ENCODE measurements at places on chromosomes 3 and 15.

DNA sequence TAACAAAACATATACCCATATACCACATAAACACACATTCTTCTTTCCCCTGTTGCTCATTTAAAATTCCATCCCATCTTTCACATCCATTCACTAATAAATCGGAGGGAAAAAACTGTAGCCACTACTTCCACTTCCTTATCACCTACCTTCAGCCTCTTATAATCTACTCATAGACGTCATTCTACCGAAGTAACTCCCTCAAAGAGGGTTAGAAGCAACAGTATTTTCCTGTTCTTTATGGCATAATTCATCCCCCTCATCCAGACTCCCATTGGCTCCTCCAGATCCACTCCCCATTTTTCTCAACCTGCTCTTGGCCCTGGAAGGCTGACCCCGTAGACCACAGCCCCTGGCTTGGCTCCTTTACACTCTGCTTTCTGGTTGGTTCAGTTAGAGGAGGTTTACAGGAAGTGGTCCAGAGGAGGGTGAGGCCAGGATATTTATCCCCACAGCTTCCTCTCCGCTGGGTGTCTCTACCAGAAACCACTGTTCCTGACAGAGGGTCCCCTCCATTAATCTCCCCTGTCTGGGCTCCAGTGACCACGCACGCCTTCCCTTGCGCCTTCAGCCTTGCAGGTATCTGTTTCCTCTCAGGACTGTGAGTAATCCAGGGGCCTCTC lies 46.3 kb downstream of the FMN1 start:
- DNase-seq: no peak

DNA sequence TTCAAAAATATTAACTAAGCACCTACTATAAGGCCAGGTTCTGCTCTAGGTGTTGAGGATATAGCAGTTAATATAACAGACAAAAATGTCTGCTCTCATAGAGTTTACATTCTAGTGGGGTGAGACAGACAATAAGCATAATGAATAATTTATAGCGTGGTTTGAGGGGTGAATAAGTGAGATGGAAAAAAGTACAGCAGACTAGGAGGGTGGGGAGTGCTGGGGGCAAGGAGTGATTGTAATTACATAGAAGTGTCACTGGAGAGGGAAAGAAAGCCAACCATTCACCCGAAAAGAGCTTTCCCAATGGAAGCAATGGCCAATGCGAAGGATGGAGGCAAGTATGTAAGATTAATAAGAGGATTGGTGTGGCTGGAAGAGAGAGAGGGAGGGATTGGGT lies 552.9 kb upstream of the KCNMB2 start:
- DNase-seq: no peak

- DNase-seq: no peak
These were observed 26.1 kb downstream of the TAMM41 start for GRCh38 chr3:11820531-11821041.

GRCh38 chr3:69090021-69090420 lies 5.3 kb downstream of the ARL6IP5 start:
- peak; percentile 52 for DNase-seq

DNA sequence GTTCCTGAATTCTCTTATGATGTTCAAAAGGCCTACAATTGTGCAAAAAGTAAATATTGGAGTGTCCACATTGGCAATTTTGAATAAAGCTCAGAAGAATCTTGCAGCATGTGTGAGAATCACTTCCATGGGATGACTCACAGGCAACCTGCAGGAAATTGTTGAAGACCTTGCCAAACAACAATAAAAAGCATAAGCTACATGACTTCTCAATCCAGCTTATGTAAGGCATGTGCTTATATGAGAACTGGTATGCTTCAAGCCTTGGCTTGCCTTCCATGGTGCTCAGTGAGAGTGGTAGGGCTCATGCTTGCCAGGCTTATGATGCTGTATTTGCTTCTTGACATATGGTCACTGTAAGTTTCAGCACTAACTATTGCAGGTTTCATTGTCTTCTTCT lies 18.4 kb upstream of the BCHE start:
- DNase-seq: no peak

- no peak for DNase-seq
These were observed 74.1 kb downstream of the SUMF1 start for GRCh38 chr3:4392992-4393391.

GRCh38 chr3:61876797-61877196 lies 315.4 kb downstream of the PTPRG start:
- DNase-seq: peak; percentile 42

DNA sequence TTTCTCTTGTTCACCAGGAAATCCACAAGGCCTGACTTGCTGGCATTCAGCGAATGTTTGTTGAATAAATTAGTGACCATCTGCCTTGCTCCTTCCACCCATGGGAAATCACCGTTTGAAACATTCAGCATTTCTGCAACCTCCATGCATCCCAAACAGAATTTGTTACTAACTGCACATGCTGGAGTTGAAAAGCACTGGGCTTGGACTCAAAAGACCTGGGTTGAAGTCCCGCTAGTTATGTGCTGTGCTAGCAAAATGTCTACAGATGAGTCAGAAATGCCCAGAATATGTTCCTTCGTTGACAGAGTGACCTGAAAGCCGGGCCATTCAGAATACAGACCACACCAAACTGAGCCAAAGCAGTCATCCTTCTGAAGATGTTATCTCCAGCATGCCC lies 144.6 kb downstream of the ALDH1A2 start:
- DNase-seq: no peak

DNA sequence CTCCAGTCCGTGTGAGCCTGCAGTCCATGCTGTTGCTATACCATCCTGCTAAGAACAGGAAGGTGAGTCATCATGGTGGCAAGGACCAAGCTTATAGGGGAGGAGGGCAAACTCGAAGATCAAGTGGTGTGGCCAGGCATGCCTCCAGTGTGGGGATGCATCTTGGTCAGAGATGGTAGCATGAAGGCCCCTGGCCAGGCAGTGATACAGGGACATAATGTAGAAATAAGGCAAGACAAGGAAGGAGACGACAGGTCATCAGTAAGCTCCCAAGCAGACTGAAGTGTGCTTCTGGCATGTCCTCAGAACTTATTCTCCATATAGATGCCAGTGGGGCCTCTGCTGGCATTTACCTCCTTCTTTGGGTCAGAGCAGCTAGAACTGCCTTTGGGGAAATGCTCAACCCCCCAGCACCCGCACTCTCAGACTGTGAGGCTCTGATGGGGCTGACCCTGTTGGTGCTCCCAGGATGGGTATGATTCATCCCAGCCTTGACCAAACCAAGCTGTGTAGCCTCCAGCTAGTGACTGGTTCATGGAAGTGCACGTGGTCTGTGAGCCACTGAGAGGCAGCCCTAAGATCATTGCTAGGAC lies 52.5 kb upstream of the ATP2B2 start:
- no peak for DNase-seq

GRCh38 chr3:114451051-114451451 lies 157.2 kb downstream of the TIGIT start:
- DNase-seq: no peak

- DNase-seq: no peak
These were observed 9.8 kb downstream of the LARS2 start for GRCh38 chr3:45398178-45398577.

GRCh38 chr3:16885593-16886302 lies 993 bp downstream of the PLCL2 start:
- DNase-seq: no peak

GRCh38 chr3:140219923-140220452 lies 285.0 kb downstream of the CLSTN2 start:
- no peak for DNase-seq

- DNase-seq: no peak
These were observed 23.7 kb downstream of the TCF12 start for GRCh38 chr15:56942118-56942517.

DNA sequence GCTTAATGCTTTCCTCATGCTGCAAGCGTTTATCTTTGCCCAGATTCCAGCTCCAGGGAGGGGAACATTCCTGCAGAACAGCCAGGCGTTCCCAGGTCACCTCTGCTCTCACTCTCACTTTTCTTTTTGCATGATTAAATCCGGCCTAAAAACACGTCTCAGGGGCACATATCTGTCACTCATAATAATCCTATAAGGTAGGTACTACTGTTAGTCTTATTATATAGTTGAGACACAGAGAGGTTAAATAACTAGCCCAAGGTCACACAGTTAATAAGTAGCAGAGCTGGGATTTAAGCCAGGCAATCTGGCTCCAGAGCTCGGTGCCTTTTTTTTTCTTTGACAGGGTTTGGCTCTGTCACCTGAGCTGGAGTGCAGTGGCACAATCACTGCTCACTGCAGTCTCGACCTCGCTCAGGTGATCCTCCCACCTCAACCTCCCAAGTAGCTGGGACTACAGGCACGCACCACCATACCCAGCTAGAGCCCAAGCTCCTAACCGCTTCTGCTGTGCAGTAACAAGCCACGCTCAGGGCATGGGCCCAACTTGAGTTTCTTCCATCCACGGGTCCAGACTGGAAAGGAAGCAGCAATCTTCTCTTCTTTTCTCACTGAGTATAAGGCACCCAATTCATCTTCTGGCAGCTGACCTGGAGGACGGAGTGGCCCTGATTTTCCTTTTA lies 96.5 kb downstream of the LIPC start:
- no peak for DNase-seq

- no peak for DNase-seq
These were observed 32.0 kb downstream of the FAIM start for GRCh38 chr3:138640537-138640936.

DNA sequence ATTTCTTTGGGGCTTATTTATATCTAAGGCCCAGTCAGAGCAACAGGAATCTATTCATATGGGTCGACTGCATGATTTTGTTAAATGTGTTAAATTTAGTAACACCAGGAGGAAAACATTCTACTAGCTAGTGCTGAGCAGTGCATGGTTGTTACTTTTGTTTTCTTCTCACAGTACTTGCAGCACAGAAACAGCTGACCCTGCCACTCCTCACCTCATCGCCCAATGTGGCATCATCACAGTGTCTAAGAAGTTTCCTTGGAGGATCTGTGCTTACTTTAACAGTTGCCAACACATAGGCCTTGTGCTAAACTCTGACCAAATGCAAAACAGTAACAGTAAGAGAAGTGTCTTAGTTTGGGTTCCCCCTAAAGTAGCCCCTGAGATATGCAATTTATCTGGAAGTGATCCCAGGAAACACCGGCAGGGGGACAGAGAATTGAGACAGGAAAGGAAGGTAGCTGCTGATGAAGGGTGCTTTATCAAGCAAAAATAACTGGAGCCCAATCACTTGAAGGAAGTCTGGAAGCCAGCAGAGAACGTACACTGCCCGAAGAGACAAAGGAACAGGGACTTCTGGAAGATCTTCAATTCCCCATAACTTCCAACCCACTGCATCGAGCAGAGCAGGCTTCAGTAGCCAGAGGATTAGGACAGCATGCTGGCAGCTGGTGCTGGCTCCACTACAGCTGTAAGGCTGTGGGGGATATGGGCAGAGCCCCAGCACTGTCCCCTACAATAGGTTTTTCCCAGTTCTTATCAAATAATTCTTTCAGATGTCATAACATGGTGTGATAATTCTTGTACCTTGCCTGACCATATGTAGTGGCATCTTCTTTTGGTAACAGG lies 36.0 kb upstream of the ULK4 start:
- DNase-seq: no peak

- no peak for DNase-seq
These were observed 24.9 kb upstream of the THRB start for GRCh38 chr3:24519368-24520100.

DNA sequence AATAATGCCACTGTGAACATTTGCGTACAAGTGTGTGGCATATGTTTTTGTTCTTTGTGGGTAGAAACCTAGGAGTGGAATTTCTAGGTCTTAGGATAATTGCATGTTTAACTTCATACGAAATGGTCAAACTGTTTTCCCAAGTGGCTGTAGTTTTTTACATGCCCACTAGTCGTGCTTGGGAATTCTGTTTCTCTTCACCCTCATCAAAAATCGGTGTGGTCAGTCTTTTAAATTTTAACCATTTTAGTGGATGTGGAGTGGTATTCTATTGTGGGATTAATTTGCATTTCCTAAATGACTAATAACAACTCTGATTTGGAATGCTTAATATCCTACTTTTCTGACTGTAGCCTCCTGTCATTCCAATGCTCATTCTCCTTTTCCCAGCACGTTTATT lies 27.6 kb downstream of the ZFAND6 start:
- no peak for DNase-seq

DNA sequence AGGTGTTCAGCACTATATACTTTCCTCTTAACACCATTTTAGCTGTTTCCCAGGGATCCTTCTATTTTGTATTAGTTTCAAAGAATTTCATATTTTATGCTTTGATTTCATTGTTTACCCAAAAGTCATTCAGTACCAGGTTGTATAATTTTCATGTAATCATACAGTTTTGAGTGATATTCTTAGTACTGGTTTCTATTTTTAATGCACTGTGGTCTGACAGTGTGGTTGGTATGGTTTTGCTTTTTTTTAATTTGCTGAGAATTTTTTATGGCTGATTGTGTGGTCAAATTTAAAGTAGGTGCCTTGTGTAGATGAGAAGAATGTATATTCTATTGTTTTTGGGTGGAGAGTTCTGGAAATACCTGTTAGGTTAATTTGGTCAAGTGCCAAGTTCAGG lies 323.4 kb upstream of the EPHA6 start:
- no peak for DNase-seq

DNA sequence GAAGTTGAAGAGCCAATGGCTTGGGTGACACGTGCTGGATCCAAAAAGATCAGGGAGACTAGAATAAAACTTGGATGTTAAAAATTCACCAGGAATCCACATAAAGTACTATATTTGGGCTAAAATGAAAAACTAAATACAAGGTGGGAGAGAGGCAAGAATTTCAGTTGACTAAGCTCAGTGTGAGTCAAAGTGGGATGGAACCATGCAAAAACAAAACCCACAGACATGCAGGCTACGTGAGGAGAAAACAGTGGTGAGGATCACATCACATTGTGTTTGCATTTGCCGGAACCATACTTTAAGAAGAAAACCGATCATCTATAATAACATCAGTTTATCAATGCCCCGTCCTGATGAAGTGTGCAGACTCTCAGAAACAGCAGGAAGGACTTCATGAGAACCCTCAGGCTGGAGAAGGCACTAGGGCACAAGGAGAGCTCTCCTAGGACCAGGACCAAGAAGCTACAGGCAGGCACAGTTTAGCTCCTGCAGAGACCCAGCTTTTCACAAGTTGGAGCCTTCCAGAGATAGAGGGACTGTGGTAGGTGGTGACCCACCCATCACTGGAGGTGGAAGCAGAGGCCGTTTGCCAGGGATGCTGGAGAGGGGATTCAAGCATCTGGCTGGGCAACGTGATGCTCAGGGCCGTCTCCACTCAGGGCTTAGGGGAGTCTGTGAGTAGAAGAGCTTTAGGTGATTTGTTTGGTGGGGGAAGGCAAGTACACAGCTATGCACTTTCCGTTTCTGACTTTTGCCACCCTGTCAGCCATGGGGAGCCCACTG lies 29.0 kb upstream of the NR2E3 start:
- DNase-seq: peak; percentile 14

DNA sequence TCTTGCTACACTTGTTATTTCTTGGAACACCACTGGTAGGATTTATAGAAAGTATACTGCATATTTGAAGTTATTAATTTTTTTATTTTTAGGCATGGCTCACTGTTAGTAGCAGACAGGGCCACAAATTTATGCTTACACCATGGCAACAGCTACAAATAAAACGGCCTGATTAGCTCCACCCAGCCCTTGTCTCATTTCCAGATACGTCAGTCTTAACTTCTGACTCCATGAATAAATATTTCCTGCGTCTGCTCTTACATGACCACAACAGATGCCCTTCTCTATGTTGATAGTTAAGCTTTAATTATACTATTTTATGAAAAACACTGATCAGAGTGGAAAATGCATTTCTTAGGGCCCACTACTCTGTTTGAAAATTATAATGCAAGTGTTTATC lies 62.3 kb upstream of the CPOX start:
- peak; percentile 34 for DNase-seq

- DNase-seq: no peak
These were observed 56.2 kb downstream of the ATG7 start for GRCh38 chr3:11328196-11328945.
